Stimulated activated memory B cell treated with anti-CD40 and anti-IgM and Interleukin-4, amounts not matched to agents 10 μg/mL and 1 μg/mL and 100 μg/mL, for 72 hours (primary cell): ENCODE measurements at places on chromosomes 7 and 10.

GRCh38 chr7:130490888-130491804 lies 739 bp upstream of the MEST start:
- no peak for ATAC-seq

- ATAC-seq, result no peak
Observed at GRCh38 chr7:113179313-113179712, 61.0 kb upstream of the SMIM30 start.

- ATAC-seq, result no peak
Observed at GRCh38 chr10:128808921-128809440, 658.1 kb upstream of the MGMT start.

DNA sequence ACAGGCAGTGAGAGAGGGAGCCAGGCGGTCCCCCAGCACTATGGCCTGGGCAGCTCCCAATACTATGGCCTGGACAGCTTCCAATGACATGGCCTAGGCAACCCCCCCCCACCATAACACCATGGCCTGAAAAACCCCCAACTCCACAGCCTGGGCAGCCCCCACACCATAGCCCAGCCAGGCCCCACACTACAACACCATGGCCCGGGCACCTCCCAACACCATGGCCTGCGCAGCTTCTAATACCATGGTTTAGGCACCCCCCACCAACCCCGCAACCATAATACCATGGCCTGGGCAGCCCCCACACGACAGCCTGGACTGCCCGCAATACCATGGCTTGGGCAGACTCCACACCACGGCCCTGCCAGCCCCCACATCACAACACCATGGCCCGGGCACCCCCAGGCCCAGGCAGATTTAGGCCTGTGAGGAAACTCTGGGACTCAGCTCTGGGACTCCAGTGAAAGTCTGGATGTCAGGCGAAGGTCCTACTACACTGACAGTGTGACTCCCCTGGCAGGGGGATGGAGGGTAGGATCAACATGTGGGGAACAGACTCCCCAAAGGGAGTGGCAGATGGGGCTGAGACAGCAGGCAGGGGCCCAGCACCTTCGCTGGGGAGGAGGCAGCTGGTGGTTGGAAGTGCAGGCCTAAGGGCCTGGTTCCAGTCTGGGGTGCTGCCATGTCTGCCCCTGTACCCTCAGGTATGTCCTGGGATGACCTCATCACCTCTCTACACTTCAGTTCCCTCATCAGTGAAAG lies 8.7 kb downstream of the CPXM2 start:
- ATAC-seq, result no peak

DNA sequence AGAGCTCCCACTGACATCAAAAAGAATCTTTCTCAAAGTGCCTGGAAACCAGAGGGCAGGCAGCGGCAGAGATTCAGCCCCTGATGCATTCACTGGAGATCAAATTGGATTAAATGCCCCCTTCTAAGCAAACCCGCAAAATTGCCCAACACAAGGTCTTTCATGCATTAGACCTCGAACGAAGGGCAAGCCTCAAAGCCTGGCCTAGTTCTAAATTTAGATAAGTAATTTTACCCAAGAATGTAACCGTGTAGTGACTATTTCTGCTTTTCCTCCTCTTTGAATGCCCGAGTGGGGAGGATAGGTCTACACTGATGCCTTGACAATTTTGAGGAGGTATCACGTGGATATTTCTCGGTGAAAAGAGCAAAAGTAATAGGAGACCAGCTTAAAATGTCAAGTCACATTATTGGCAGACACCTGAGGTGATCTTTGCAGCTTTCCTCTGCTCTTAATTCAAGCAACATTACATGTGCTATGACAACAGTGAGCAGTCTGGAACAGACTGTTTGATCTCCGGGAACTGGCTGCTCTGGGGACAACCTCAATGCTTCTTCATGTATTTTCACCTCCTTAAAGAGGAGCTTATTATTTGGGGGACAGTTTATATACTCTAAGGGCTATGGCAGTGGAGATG lies 1263.5 kb upstream of the AUTS2 start:
- ATAC-seq, result no peak

DNA sequence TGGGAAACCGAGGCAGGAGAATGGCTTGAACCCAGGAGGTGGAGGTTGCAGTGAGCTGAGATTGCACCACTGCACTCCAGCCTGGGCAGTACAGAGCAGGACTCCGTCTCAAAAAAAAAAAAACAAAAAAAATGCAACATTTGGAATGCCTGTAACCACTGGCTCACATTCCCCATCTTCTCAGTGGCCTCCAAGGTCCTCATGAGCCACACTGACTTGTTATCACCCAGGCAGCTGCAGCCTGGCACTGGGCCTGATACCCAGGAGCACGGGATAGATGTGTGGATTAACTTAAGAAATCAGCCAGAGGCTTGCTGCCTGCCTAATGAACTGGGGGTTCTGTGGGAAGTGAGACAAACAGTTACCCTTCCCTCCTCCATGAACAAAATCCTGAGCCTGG lies 23.0 kb downstream of the JCAD start:
- ATAC-seq, result no peak

DNA sequence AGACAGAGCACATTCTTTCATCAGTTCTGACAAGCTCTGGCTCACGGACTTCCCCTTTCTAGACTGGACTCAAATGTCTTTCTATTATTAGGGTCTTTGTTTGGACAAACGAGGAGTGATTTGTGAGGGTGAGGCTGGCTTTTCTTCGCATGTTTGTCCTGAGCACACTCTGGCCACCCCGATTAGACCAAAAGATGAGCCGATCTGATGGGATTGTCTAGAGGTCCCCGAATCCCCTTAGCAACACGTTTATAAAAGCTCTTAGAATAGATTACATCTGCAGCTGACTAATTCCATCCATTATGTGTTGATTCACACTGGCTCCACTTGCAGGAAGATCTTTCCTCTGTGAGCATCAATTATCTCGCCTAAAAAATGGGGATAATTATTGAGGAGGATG lies 675.4 kb upstream of the AUTS2 start:
- no peak for ATAC-seq

- peak; percentile 80 for ATAC-seq
Observed at GRCh38 chr10:131641231-131641630, 259.6 kb upstream of the PPP2R2D start.

- ATAC-seq, result no peak
Observed at GRCh38 chr7:25895792-25896171, 256.2 kb upstream of the NFE2L3 start.

GRCh38 chr7:157011333-157012112 lies 1.1 kb upstream of the MNX1 start:
- no peak for ATAC-seq

DNA sequence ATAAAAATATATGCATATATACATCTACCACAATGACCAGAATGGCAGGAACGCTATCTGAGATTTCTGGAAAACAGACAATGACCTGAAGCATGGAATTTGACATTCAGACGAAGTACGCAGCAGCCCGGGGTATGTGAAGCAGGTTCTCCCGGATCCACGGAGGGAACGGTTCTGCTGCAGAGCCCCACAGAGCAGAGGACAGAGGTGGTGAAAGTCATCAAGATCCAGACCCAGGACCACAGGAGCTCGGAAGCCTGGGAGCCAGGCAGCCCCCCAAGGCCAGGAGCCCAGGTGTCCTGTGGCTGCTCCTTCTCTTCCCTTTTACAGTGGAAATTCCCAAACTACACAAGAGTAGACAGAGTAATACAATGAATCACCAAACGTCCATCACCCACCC lies 42.1 kb upstream of the DNAAF5 start:
- no peak for ATAC-seq

- ATAC-seq, result peak; percentile 68
Observed at GRCh38 chr7:30148951-30149459, 14.2 kb downstream of the MTURN start.

- ATAC-seq, result no peak
Observed at GRCh38 chr7:84264396-84264795, 69.8 kb upstream of the SEMA3A start.

GRCh38 chr10:101597091-101597900 lies 9.2 kb downstream of the DPCD start:
- no peak for ATAC-seq

- ATAC-seq, result no peak
Observed at GRCh38 chr10:24501056-24501711, 222.5 kb downstream of the ARHGAP21 start.

GRCh38 chr7:77327932-77328628 lies 88.1 kb downstream of the GSAP start:
- no peak for ATAC-seq

- no peak for ATAC-seq
Observed at GRCh38 chr7:93046641-93047040, 71.1 kb downstream of the SAMD9 start.

DNA sequence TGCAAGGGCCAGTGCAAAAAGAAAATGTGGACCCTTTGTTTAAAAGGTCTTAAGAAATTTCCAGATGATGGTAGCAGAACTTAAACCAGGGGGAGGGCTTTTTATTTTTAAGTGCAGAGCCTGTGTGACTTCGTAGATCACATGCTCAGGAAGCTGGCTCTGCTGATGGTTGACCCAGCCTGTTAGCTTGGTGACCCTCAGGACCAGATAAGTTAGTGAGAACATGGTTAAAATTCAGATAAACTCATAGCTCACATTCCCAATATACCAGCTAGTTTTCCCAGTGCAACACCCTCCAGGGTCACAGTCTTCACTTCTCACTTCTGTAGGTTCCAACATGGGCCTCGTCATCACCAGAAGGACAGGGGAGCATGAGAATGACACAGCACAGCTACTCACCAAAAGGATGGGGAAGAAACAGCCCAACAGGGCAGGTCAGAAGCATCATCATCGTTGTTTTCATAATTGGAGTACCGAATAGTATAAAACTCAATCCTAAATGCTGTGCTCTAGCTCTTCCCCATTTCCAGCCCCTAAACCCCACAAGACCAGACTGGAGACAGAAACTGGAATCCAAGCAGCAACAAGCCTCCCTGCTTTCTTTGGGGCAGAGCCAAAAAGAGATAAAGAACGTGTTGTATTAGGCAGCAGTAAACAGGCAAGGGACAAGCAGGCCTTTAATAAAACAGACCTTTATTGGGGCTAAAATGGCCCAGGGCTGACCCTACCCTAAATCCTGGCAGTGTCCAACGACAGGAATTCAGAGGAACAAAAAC lies 102.2 kb upstream of the ANKRD1 start:
- no peak for ATAC-seq

GRCh38 chr10:76319661-76320060 lies 888.2 kb downstream of the LRMDA start:
- ATAC-seq, result no peak

- ATAC-seq, result no peak
Observed at GRCh38 chr7:143987513-143987912, 12.6 kb upstream of the OR6B1 start.

DNA sequence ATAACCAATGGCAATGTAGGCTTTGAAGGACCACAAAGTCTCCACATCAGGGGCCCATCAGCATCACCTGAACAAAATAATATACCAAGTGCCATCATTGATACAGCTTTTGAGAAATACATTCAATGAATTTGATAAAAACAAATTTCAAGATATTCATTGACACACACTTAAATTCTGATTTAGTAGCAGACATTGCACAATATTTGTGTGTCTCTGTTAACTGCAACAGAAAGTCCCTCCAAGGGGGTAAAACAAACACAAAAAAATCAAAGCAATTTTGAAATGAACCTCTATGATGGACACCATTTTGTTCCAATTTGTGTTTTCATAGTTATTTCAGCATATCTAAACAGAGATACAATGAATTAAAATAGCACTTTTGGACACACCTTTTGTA lies 86.8 kb upstream of the RSU1 start:
- no peak for ATAC-seq

GRCh38 chr10:75663947-75664664 lies 232.7 kb downstream of the LRMDA start:
- ATAC-seq, result no peak
